ENCODE measurements at places on chromosomes 12 and 14. TPM values are rescaled to one million over a fixed set of nuclear protein-coding genes. Genes with fewer than 3 reads are reported as not detected.

The PZP gene
- 0.93 TPM for total RNA-seq

The PLEKHD1 gene
- 0.07 TPM for total RNA-seq

The PSME2 gene
- 77.1 TPM for total RNA-seq

The ENDOU gene
- not detected for total RNA-seq

The MGST1 gene
- 41.6 TPM for total RNA-seq

The RARG gene
- total RNA-seq = 4.9 TPM

The GPR162 gene
- total RNA-seq = 9.4 TPM

The GSKIP gene
- 56.3 TPM for total RNA-seq

The PAX9 gene
- total RNA-seq = 0.07 TPM

The RPGRIP1 gene
- not detected for total RNA-seq

The PTPN21 gene
- 7.5 TPM for total RNA-seq

The NUDT14 gene
- total RNA-seq = 26.7 TPM

The IL26 gene
- total RNA-seq = not detected

The YARS2 gene
- total RNA-seq = 33.2 TPM

The AQP2 gene
- total RNA-seq = not detected

The CIROP gene
- not detected for total RNA-seq

The ARMH4 gene
- 1.9 TPM for total RNA-seq

The C12orf75 gene
- total RNA-seq = 81.3 TPM

The ACSS3 gene
- 0.43 TPM for total RNA-seq

The GPR132 gene
- total RNA-seq = not detected

The B4GALNT1 gene
- total RNA-seq = 0.27 TPM

The CMA1 gene
- total RNA-seq = not detected

The HPD gene
- not detected for total RNA-seq

The GPR84 gene
- total RNA-seq = not detected

The ERG28 gene
- total RNA-seq = 14.4 TPM

The FBLN5 gene
- total RNA-seq = 2.9 TPM

The PTHLH gene
- 4.1 TPM for total RNA-seq

The ZNF385A gene
- 2.3 TPM for total RNA-seq

The NAV3 gene
- 62.1 TPM for total RNA-seq

The ASCL1 gene
- not detected for total RNA-seq
